ENCODE measurements at places on chromosomes 2 and 18. TPM values are rescaled to one million over a fixed set of nuclear protein-coding genes. Genes with fewer than 3 reads are reported as not detected.

Gene CLASP1
- 14.1 TPM for total RNA-seq

Gene NDUFAF7
- 11.3 TPM for total RNA-seq

Gene C2orf78
- not detected for total RNA-seq

Gene SCG2
- 5.0 TPM for total RNA-seq

Gene SERPINB12
- total RNA-seq, result not detected

Gene ITM2C
- total RNA-seq, result 301 TPM

Gene ALK
- total RNA-seq, result not detected

Gene CD8A
- 1.3 TPM for total RNA-seq

Gene PIEZO2
- 1.8 TPM for total RNA-seq

Gene DLX2
- not detected for total RNA-seq

Gene CD8B2
- not detected for total RNA-seq

Gene FLACC1
- total RNA-seq, result 1.5 TPM

Gene PSTPIP2
- total RNA-seq, result 1.8 TPM

Gene TSPYL6
- not detected for total RNA-seq

Gene C18orf63
- not detected for total RNA-seq

Gene GRB14
- 4.4 TPM for total RNA-seq

Gene KCNIP3
- total RNA-seq, result 1.5 TPM

Gene CRYBA2
- not detected for total RNA-seq

Gene IL36G
- not detected for total RNA-seq

Gene NYAP2
- not detected for total RNA-seq

Gene DUSP11
- 15.1 TPM for total RNA-seq

Gene TET3
- total RNA-seq, result 10.9 TPM

Gene REEP1
- total RNA-seq, result 16.1 TPM

Gene ITGA4
- total RNA-seq, result 4.4 TPM

All from uterus (tissue), 4 donors.